ENCODE measurements at places on chromosomes 6 and 20.

DNA sequence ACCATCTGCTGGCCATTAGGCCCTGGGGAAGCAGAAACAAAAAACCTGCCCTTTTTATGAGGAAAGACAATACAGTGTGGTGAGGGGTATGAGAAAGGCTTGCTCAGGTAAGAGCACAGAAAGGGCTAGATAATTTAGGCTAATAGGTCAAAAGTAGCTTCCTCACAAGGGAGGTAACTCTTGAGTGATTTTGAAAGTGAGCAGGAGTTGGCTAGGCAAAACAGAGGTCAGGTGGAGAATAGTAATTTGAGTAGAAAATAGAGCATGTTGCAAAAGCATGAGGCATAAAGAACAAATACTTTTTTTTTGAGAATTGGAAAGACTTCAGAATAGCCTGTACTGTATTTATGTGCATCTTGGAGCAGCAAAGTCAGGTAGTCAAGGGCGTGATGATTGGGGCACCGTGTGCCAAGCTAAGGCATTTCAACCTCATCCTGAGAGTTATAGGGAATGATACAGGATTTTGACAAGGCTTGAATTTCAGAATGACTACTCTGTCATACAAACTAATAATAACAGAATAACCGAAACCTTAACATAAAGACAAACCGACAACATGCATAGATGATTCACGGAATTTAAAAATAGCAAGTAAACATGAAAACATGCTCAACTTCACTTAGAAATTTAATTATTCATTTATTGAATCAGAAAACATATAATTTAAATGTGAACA lies 123.0 kb upstream of the ENPP5 start:
- DNase-seq, result no peak

- DNase-seq, result no peak
Observed at GRCh38 chr6:141347086-141347485, 785.6 kb upstream of the GJE1 start.

GRCh38 chr6:51025082-51025777 lies 206.6 kb downstream of the TFAP2B start:
- no peak for DNase-seq

DNA sequence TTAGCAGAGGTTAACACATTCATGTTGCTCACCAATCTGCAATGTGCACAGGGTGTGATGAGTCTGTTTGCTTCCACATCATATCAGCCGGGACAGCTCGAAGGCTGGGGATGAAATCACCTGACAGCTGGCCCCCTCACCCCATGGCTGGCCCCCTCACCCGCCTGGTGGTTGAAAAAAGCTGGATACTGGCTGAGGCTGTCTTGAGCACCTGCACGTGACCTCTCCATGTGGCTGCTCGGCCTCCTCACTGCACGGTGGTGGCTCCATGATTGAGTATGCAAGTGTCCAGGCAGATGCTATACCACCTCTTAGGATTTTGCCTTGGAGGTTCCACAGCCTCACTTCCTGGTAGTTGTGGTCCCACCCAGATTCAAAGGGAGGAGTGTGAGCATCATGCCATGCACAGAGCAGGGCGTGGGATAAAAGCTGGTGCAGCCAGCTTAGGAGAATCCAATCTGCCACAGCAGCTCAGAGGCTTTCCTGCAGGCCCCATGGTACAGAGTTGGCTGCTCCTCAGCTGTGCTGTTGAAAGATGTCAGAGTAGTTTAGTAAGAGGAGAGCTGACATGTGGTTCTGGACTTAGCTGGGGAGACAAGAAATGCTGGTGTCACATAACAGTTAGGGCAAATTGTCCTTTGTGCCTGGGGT lies 29.6 kb upstream of the SYNDIG1 start:
- no peak for DNase-seq

DNA sequence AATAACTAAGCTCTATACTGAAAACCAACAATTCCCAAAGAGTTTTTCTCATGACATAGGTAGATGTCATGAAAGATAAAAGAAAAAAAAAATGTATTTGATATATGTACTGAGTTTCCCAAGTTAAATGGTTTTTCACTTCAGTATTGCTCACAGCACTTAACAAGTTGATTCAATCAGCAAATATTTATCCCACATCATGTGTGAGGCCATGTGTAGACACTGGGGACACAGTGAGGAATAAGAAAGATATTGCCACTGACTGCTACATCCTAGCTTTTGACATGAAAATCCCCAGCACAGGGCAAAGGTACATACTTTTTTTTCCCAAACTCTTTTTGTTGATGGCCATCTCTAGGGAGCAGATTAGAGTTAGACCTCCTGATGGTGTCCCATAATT lies 25.3 kb downstream of the SPTLC3 start:
- DNase-seq, result no peak

- no peak for DNase-seq
Observed at GRCh38 chr6:52389626-52390360, 27.8 kb downstream of the PAQR8 start.

DNA sequence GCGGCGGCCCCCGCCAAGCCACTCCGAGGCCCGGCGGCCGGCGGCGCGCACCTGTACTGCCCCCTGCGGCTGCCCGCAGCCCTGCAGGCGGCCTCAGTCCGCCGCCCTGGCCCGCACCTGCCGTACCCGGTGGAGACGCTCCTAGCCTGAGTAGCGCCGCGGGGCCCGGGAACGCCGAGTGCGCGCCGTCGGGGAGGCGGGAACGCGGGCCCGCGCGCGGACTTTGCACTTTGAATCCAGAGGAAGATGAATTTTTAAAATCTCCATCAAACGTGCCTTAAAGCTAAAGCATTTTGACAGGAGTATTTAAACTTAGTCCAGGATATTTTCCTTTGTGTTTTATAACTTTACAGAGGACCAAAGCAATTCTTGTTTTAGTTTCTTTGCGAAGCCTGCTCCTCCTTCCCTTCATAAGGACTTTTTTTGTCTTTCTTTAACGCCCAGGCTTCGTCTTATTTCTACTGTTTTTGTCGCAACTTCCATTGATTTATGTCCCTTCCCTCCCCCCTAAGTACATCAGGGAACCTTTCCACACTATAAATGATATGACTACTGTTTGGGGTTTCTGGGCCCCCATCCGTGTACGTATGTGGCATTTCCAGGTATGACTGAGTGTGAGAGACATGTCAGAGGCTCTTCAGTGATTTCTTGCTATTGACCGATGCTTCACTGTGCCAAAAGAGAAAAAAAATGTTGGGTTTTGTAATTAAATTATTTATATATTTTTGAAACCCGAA lies 2.0 kb downstream of the FOXQ1 start:
- no peak for DNase-seq

DNA sequence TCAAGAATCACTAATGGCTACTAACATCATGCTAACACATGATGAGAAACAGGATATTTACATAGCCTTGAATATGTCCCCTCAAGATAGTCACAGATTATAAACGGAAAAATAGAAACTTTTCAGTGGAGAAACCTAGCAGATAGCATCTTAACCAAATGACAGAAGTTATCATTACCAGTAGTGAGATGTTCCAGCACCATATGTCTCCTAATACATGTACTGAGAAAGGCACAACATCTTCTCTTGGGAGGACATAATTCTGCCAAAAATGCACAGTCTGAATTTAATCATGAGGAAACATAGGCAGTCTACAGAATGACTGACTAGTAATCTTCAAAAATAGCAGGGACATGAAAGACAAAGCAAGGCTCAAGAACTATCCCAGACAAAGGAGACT lies 19.9 kb upstream of the PRIM2 start:
- DNase-seq, result no peak

GRCh38 chr6:83273596-83273995 lies 80.4 kb downstream of the RWDD2A start:
- no peak for DNase-seq

DNA sequence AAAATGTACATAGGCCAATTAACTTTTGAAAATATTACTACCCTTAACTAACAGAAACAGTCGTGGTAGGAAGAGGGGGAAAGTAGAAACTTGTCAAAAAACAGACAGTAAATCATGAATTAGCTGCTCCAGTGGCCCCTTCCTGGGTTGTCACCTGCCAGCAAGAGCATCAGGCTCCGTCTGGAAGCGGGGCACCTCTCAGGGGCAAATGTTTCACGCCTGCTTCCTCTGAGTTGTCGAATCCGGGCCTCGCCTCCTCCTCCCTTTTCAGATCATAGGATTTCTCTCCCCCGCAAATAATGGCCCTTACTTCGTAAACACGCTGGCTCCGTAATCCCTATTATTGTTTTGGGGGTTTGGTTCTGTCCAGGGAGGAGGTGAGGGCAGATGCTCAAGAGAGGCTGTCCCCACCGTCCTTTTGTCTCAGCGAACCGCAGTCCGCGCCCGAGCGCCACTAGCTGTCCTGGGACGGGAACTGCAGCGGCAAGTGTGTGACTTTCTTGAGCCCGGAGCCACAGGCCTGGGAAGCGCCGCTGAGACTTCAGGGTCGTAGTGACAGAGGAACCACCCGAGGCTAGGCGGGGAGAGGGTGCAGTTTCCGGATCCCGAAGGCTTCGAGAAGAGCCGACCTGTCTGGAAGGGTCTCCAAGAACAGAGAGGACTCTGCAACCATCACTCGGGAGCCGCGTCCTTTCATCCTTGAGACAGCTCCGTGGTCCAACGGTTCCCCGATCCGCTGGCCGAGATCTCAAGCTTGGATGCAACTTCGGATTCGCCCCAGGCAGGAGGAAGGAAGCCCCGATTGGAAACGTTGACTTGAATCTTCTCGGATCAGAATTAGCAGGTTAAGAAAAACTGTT lies 214.5 kb upstream of the ZNF184 start:
- DNase-seq, result no peak
